ENCODE measurements at places on chromosomes 16 and 17. TPM values are rescaled to one million over a fixed set of nuclear protein-coding genes. Genes with fewer than 3 reads are reported as not detected.

- peak overlapping the region; percentile 66 for H3K27ac ChIP-seq
- peaks cover 3% of the 10 kb centered on the region for H3K36me3 ChIP-seq
- no peaks in the 10 kb centered on the region for H3K27me3 ChIP-seq
- H3K4me1 ChIP-seq = peaks cover 22% of the 10 kb centered on the region
Observed at GRCh38 chr17:82205720-82206508, 6.7 kb downstream of the CCDC57 start.

The RHOT1 gene
- polyA plus RNA-seq = 51.6 TPM

The DPEP1 gene
- 2.9 TPM for polyA plus RNA-seq

- DNase-seq = no peak
- H3K4me3 ChIP-seq = peak overlapping the region; percentile 15
- peaks cover 3% of the 10 kb centered on the region for H3K4me1 ChIP-seq
- H3K36me3 ChIP-seq = no peaks in the 10 kb centered on the region
Observed at GRCh38 chr16:3046641-3047386, 453 bp downstream of the MMP25 start.

DNA sequence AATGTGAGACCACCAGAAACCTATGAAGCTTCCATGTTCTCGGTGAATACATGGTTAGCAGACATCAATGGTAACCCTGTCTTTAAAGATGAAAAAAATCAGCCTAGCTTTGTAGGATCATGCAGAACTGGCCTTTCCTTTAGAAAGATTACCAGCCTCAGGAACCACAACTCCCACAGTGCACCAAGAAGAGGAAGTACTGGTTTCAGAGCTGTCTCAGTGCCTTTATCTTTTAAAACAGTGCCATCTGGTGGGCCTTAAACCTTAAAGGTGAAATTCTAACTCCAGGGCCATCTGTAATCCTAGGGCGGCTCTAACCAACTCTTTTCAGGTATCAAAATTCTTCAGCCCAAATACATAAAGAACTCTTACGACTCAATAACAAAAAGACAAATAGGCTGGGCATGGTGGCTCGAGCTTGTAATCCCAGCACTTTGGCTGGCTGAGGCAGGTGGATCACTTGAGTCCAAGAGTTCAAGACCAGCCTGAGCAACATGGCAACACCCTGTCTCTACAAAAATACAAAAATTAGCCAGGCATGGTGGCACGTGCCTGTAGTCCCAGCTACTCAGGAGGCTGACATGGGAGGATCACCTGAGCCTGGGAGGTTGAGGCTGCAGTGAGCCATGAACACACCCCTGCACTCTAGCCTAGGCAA lies 5.4 kb downstream of the ATPAF2 start:
- peak; percentile 72 for DNase-seq
- no peak overlapping the region for H3K27ac ChIP-seq
- H3K4me1 ChIP-seq = peaks cover 10% of the 10 kb centered on the region
- no peaks in the 10 kb centered on the region for H3K36me3 ChIP-seq
- no peaks in the 10 kb centered on the region for H3K27me3 ChIP-seq

DNA sequence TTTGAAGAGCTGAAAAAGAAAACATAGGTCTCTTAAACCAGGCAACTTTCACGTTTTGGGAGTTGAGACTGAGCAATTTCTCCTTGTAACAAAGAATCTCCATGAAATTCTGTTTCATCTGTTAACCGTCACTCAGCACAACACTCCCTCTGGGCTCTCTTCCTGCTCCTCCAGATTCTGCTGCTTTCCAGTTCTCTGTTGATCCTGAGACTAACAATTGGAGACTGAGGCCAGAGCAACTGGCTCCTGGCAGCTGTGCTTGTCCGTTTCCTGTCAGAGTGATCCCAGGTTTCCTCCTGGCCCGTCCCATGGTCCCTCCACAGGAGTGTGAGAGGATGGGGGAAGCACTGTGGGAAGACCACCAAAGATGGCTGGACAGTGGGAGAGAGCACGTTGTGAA lies 32.5 kb downstream of the IST1 start:
- H3K4me3 ChIP-seq = no peak overlapping the region
- H3K27ac ChIP-seq = peak overlapping the region; percentile 13
- no peaks in the 10 kb centered on the region for H3K4me1 ChIP-seq
- peaks cover 70% of the 10 kb centered on the region for H3K36me3 ChIP-seq
